ENCODE measurements at places on chromosomes 5 and 9.
A peak's percentile ranks its signal among the peaks of the same experiment; 100 is the strongest.

- DNase-seq = no peak
These were observed 50.6 kb downstream of the TGFBI start for GRCh38 chr5:136079195-136079985.

DNA sequence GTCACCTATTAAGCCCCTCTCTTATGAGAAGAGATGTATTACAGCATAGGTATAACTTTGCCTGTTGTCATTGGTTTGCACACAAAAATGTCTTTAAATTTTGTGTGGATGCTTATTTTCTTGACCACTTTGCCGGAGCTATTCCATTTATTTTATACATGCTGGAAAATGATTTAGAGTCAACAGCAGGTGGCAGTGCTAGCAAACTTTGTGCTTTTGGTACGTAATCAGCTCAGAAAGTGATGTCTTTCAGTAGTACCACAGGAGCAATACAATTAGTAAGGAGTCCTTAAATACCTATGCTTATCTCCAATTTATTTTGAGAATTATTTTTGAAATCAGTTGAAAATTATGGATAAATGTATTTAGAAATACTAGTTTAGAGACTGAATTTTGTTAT is 19.8 kb upstream of the NUDT12 start:
- DNase-seq = no peak

DNA sequence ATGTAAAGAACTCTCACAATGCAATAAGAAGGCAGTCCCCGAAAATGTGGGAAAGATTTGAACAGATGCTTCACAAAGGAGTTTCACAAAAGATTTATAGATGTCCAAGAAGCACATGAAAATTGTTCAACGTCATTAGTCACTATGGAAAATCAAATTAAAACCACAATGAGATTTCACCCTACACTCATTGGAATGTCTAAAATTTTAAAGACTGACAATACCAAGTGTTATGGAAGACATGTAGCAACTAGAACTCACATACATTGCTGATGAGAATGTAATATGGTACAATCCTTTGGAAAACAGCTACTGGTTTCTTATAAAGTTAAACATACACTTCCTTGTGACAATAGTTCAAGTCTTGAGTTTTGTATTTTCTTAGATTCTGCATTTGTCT is 11.0 kb upstream of the RECK start:
- no peak for DNase-seq

DNA sequence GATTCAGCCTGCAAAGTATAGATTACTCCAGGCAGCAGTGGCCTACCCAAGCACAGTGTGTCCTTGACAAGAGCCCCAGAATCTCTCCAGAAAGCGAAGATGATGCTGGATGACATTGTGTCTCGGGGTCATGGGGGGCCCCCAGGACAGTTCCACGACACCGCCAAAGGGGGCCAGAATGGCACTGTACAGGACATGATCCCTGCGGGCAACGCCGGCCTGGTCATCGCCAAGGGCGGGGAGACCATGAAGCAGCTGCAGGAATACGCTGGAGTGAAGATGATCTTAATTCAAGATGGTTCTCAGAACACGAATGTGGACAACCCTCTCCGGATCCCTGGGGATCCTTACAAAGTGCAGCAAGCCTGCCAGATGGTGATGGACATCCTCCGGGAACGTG is 107.0 kb upstream of the MTAP start:
- DNase-seq = no peak

DNA sequence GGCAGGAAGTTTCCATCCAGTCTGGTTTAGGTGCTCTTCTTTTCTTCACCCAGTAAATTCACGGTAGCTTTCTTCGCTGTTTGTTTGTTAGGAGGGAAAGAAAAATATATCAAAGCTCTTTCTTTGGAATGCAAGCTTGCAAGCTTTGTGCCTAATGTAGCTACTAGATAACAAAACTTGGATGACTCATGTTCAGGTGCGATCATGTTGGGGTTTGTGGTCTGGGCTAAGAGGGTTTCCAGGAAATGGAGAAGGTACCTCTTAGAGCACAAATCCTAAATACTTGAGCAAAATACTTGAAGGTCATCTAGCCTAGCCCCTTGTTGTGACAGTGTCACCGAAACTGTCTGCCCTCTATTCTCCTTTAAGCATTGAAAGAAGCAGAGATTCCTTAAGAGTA is 17.7 kb downstream of the SRP19 start:
- DNase-seq = peak; percentile 32

- DNase-seq = no peak
These were observed 98.3 kb downstream of the F2RL2 start for GRCh38 chr5:76524868-76525267.

GRCh38 chr9:127943731-127944144 is 6.1 kb upstream of the DPM2 start:
- DNase-seq = peak; percentile 74

DNA sequence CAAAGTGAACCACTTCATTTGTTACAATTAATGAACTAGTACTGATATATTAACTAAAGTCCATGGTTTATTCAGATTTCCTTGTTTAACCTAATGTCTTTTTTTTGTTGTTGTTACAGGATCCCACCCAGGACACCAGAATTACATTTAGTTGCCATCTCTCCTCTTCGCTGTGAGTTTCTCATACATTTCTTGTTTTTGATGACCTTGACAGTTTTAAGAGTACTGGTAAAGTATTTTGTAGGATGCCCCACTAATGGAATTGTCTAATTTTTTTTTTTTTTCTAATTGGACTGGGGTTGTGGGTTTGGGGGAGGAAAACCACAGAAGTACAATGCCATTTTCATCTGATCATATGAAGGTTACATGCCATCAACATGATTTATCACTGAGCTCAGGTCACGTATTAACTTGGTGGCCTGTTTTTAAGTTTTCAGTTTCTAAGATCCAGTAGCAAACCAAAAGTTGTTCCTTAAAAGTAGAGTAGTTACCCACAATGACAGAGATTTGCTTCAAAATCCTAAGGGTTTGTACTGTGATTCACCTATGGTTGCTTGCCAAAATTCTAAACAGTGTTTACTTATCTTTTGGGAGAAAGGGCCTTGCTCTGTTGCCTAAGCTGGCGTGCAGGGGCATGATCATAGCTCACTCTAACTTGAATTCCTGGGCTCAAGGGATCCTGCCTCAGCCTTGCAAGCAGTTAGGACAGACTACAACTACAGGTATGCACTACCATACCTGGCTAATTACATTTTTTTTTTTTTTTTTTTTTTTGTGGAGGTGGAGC is 4.5 kb upstream of the OTULIN start:
- DNase-seq = no peak

- no peak for DNase-seq
These were observed 382.7 kb upstream of the MEF2C start for GRCh38 chr5:89265511-89266179.

DNA sequence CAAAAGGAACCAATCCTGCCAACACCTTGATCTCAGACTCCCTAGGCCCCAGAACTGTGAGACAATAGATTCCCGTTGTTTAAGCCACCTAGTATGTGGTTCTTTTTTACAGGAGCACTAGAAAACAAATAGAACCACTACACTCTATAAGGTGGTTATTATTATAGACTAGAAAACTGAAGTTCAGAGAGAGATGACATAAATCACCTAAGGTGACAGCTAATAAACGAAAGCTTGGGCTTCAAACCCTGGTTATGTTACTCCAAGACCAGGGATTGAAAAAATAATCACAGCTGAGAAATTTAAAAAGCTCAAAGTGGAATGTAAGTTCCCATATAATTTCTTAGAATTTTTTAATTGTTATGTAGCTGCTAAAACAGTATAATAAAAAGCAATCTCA is 716.2 kb upstream of the DMAC1 start:
- no peak for DNase-seq

- no peak for DNase-seq
These were observed 9.7 kb downstream of the SPATA9 start for GRCh38 chr5:95673081-95673480.

DNA sequence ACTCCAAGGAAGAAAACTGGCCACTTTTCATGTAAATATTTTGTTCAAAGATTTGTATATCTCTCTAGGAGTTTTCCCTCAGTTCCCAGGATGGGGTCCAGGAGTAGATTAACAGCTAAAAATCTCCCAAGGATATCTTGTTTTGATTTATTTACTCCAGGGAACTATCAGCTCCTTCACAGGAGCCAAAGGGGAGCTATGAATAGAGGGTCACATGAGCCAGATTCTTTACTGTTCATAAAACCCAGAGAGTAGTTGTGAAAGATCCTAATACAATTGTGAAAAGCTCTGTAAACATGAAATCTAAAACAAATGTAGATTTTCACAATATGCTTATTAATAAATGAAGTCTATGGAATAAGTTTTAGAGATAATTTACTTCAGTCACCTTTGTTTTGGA is 16.9 kb downstream of the DIMT1 start:
- DNase-seq = no peak

GRCh38 chr5:32711681-32712480 is 760 bp downstream of the NPR3 start:
- no peak for DNase-seq

GRCh38 chr5:102959055-102959454 is 160.9 kb downstream of the GIN1 start:
- no peak for DNase-seq

GRCh38 chr9:72292256-72292682 is 72.7 kb downstream of the ZFAND5 start:
- DNase-seq = no peak

- DNase-seq = no peak
These were observed 88.6 kb upstream of the RASGRF2 start for GRCh38 chr5:80871541-80871961.

GRCh38 chr5:132102944-132103331 is 29.3 kb downstream of the CSF2 start:
- DNase-seq = no peak

DNA sequence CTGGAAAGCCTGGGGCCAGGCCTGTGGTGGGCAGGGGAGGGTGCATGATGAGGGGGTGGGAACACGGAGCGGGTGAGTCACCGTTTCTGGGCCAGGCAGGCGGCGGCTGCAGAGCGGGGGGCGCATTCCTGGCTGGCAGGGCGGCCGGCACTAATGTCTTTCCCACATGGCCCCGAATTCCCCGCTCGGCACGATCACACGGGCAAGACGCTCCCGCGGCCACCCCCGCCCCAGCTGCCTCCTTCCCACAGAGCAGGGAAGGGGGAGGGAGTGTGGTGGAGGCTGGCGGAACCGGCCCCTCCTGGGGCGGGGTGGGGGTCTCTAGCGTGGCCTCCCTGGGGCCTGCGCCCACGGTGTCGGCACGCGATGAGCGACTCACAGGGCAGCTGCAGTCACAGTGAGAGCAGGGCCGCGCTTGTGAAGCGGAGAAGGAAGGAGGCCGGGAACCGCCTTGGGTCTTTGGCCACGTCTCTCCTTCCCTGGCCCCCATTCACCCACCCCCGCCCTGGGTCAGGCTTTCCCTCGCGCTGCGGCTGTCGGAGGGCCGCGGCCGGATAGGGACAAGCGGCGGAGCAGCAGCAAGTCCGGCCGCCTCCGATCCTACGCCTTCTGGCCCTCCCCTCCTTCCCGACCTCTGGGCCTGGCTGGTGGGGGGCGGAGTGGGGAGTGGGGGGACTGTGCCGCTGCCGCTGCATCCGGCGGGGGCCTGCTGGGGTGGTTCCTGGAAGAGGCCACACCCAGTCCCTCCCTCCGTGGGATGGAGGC is 48.9 kb downstream of the CXXC5 start:
- DNase-seq = no peak

GRCh38 chr5:147310059-147310704 is 75.4 kb downstream of the STK32A start:
- no peak for DNase-seq

GRCh38 chr9:114803479-114804265 is 2.2 kb downstream of the TNFSF15 start:
- no peak for DNase-seq

DNA sequence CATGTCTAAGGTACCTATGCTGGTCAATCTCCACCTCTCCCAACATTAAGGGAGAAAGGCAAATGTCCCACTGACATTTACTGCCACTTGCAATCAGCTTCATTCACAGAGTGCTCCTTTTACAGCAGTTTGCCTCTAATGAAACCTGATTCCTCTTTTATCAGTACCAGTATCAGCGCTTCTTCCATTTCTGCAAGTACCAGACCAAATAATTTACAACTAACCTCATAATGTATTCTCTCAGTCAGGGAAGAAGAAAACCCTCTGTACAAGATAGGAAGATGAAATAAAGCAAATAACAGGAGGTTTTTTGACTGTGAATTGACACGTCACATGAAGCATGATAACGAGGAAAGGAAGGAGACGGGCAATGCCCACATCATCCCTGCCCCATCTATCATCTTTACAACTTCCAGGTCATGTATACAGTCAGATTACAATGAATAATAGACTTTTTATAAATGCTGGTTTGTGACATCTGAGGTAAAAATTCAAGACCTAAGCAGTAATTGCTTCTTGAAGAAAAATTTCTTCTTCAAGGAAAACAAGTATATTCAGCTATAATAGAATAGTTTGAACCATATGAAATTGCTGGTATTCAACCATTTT is 21.9 kb downstream of the ABITRAM start:
- DNase-seq = no peak

DNA sequence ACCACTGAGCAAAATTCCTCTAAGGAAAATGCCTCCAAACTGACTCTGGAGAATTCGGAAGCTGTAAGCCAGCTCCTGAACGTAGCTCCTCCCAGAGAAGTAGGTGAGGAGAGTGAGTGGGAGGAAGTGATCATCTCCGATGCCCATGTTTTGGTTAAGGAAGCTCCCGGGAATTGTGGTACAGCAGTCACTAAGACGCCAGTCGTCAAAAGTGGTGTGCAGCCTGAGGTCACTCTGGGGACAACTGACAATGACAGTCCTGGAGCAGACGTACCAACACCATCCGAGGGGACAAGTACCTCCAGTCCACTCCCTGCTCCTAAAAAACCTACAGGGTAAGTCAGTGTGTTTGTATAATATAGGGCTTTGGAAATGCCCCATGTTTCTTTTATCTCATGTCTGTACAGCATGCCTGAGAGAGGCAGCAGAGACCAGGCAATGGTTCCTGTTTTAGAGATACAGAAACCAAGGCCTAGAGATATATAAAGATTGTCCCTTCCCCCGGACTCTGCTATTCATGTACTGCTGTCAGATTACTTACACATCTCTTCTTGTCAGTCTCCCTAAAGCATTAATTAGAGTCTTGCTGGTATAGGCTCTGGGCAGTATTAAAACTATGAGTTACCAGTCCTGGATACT is 23.9 kb downstream of the HMGXB3 start:
- DNase-seq = no peak

DNA sequence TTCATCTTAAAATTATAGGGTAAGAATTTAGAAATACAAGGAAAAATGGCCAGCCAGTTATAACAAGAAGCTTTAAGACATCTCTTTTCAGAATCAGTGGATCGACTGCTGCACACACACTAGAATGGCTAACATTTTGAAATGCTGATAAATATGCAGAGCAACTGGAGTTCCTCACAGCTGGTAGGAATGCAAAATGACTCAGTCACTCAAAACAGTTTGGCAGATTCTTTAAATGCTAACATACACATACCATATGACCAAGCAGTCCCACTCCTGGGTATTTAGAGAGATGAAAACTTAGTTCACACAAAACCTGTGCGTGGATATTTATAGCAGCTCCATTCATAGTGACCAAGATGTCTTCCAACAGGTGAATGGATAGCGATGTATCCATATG is 23.2 kb upstream of the PSAT1 start:
- no peak for DNase-seq

- no peak for DNase-seq
These were observed 7.3 kb downstream of the GBA2 start for GRCh38 chr9:35741740-35742139.
